ENCODE measurements at places on chromosomes 5 and 9. TPM values are rescaled to one million over a fixed set of nuclear protein-coding genes. Genes with fewer than 3 reads are reported as not detected.

The AGXT2 gene
- not detected for total RNA-seq

The TPM2 gene
- 757 TPM for total RNA-seq

The GAS1 gene
- 9.7 TPM for total RNA-seq

The ROR2 gene
- 0.11 TPM for total RNA-seq

The PCDHB3 gene
- total RNA-seq = 0.71 TPM

The BSPRY gene
- 1.3 TPM for total RNA-seq

The OR1Q1 gene
- not detected for total RNA-seq
